NCI-H1048 (cell line): ENCODE measurements at places on chromosomes 7 and 10.

GRCh38 chr7:84207025-84207424, 12.4 kb upstream of the SEMA3A start:
- DNase-seq: no peak

GRCh38 chr7:21299766-21300165, 128.1 kb upstream of the SP4 start:
- no peak for DNase-seq

- DNase-seq: no peak
Observed at GRCh38 chr7:50869108-50869725, 86.5 kb upstream of the GRB10 start.

DNA sequence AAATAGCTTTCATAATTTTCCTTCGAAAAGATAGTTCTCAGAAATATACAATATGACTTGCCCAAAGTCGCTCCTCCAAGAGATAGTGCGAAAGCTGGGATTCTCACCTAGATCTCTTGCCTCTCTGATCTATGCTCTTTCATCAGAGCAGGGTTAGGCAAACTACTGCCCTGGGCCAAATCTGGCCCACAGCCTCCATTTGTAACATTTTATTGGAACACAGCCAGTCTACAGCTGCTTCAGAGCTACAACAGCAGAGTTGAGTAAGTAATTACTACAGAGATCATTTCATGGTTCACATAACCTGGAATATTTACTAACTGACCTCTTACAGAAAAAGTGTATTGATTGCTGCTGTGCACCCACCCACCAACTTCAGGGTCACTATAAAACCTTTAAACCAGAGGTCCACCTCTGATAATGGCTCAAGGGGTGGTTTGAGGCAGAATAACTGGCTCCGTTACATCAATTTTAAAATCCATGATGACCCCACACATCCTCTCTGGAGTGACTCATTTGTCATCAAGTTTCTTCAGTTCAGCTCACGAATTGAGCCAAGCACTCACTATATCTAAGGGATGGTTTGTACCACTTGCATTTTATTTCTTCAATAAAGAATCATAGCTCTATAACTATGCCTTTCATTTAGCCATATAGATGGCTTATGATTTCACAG, 1019.0 kb downstream of the XPNPEP1 start:
- no peak for DNase-seq

- no peak for DNase-seq
Observed at GRCh38 chr10:86932674-86933073, 24.7 kb downstream of the MMRN2 start.

DNA sequence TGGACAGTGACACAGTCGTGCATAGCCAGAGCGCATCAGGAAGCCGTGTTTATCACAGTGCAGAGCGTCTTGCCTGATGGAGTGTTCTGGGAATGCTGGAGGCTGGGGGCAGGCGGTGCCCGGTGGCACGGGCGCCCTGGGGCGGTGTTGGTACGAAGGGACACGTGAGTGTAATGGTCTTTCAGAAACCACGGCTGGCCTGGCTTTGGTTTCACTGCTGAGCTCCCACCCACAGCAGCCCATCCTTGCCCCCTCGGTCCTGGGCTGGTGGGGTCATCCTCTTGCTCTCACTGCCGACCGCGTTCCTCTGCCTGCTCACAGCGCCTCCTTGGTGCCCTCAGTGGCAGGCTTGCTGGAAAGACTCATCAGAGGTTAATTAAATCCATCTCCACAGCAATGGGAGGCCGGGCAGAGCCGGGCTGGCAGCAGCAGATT, 50.6 kb downstream of the NKX6-2 start:
- DNase-seq: no peak

- no peak for DNase-seq
Observed at GRCh38 chr10:89973326-89973725, 271.9 kb downstream of the KIF20B start.

DNA sequence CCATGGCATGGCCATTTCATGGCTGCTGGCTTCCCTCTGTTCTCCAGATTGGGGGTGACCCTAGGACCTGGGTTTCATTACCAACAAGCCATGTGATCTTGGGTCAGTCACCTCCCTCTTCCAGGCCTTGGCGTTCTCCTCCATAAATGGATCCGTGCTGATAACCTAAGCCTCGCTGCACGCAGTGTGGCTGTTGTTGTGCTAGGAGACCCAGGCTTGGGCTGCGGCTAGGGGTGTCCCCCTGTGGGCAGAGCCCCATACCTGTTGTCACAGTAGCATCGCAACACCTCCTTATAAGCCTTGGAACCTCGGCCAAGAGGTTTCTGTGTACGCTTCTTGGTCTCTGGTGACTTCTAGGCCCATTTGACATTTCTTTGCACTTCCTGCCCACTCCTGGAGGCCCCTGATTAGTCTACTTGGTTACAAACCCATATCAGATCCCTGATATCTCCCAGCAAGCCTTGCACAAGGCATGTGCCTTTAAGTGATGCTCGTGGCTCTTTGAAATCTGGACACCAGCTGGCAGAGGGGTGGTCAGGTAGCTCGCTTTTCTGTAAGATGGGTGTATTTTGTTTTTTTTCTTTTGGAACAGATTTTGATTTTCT, 23.6 kb downstream of the ZMIZ1 start:
- DNase-seq: no peak
